ENCODE measurements at places on chromosomes 4 and X. TPM values are rescaled to one million over a fixed set of nuclear protein-coding genes. Genes with fewer than 3 reads are reported as not detected.

- DNase-seq, result no peak
Measured at GRCh38 chr4:7937006-7937405, 2.7 kb downstream of the AFAP1 start.

DNA sequence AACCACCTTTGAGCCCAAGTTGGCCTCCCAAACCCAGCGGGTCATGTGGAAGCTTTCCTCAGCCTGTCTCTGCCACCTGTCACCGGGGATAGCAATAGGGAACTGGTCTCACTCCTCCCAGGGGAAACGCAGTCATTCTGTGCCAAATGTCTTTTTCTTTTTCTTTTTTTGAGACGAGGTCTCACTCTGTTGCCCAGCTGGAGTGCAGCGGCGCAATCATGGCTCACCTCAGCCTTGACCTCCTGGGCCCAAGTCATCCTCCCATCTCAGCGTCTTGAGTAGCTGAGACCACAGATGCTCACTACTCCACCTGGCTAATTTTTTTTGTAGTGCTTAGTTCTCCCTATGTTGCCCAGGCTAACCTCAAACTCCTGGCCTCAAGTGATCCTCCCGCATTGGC lies 40.3 kb downstream of the MED28 start:
- no peak for DNase-seq

DNA sequence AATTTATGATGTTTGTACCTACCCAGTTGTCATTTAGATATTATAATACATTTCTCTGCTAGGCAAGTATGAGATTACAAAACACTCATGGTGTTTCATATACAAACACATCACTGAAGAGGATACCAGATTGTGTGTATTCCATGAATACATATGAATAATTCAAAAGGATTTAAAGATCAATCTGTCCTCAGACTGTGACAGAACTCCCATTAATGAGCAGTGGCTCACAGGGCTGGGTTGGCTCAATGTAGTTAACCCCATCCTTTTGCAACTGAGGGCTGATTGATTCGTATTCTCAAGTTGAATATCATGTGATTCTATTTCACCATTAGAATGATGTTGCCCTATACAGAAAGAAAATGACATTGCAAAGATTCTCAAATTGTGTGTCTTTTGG lies 79.6 kb upstream of the SPANXN2 start:
- DNase-seq, result no peak

DNA sequence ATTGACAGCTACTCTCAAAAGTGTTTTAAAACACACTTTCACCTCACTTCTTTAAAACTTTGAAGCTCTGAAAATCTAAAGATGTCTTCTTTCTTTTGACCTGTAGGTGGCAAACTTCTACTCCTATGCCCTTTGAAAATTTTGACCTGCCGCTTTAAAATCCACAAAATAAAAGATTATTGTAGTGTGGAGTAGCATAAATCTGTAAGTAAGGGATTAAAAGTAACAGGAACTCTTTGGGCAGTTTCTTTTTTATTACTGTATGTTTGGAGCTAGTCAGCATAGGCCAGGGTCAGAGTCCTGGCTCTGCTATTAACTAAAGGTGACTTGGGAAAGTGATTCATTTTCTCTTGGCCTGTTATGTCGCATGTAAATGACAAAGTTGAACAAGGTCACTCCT lies 25.5 kb downstream of the BBS12 start:
- peak; percentile 55 for DNase-seq

The DCAF8L1 gene
- total RNA-seq, result not detected

The MAGEB10 gene
- total RNA-seq, result not detected

DNA sequence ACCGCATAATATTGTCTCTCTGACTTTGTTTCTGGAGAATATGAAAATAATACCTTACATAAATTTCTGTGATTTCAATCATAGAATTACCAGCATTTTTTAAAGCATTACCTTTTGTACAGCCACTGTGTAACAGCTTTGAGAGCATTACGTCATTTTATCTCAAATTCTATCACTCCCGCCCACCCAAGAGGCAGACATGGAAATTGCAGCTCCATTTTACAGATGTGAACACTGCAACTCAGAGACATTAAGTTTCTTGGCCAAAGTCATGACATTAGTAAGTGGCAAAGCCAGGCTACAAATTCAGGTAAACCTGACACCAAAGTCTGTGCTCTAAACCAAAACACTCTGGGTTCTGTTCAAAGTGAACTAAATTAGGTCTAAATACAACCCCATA lies 33.6 kb upstream of the KDR start:
- DNase-seq, result no peak

GRCh38 chrX:71563921-71564320 lies 14.3 kb upstream of the GCNA start:
- no peak for DNase-seq

The CYBB gene
- total RNA-seq, result not detected

DNA sequence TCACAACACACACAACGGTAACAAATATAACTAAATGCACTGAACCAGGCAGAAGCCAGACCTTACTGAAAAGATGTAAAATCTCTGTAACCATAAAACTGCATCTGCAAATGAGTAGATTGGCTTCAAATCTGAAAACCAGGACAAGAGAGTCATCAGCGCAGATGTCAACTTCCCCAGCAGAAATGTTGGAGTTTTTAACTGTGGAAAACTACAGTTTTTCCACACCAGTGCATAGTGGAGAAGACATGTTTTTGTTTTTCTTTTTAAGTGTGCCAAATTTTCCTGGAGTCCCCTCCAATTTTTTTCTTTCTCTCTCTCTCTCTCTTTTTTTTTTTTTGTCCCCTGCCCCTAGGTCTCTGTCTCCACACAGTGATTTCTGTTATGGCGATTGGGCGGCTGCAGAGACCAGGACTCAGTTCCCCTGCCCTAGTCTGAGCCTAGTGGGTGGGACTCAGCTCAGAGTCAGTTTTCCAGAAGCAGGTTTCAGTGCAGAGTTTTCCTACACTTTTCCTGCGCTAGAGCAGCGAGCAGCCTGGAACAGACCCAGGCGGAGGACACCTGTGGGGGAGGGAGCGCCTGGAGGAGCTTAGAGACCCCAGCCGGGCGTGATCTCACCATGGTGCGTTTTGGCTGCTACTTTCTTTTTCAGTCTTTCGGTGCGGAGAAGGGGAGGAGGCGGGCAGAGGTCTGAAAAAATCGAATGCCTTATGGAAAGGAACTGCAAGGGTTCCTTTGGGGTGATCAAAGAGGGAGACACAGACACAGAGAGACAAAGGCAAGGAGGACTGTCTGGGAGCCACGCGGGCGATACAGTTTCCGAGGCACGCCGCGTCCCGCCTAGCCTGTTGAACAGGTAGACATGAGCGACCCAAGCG lies at the start of gene GUCY1A1:
GUCY1A1 (plus strand) TSS at position 505 of the 878 bp plus-strand sequence. CDS start 30,020 bp downstream, outside the sequence.
- peak; percentile 2 for DNase-seq

DNA sequence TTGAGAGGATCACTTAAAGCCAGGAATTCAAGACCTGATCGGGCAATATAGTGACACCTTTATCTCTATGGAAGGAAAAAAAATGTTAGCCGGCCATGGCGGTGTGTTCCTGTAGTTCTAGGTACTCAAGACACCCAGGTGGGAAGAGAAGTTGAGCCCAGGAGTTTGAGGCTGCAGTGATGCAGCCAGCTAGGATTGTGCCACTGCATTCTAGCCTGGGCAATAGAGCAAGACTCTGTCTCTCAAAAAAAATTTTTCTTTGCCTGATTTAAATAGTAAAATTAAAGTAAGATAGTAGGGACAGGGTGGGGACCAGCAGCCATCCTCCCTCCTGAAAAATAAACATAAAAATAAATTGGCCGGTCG lies 16.9 kb upstream of the FAM47E start:
- no peak for DNase-seq

GRCh38 chr4:174281182-174281737 lies 2.2 kb downstream of the FBXO8 start:
- no peak for DNase-seq

GRCh38 chr4:25171201-25171865 lies 11.1 kb upstream of the SEPSECS start:
- no peak for DNase-seq

GRCh38 chrX:135632353-135632752 lies 81.1 kb upstream of the CT45A1 start:
- no peak for DNase-seq

The NAT8L gene
- total RNA-seq, result under 0.01 TPM

DNA sequence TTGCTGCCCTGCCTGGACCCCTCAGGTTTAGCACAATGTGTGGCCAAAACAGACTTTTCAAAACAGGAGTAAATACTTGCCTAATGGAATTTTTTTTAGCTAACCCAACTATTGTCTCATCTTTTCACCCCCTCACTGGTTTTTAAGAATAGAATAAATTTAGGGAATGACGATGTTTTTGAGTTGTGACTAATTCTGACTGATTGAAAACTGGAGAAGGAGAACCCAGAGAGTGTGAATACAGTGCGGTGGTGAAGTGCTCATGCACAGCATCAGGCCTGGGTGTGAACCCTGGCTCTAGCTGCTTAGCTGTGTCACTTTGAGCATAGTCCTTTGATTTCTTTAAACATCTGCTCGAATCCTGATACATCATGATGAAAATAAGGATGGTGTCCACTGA lies 10.5 kb downstream of the ANTXR2 start:
- DNase-seq, result no peak

The SRPK3 gene
- 0.13 TPM for total RNA-seq

DNA sequence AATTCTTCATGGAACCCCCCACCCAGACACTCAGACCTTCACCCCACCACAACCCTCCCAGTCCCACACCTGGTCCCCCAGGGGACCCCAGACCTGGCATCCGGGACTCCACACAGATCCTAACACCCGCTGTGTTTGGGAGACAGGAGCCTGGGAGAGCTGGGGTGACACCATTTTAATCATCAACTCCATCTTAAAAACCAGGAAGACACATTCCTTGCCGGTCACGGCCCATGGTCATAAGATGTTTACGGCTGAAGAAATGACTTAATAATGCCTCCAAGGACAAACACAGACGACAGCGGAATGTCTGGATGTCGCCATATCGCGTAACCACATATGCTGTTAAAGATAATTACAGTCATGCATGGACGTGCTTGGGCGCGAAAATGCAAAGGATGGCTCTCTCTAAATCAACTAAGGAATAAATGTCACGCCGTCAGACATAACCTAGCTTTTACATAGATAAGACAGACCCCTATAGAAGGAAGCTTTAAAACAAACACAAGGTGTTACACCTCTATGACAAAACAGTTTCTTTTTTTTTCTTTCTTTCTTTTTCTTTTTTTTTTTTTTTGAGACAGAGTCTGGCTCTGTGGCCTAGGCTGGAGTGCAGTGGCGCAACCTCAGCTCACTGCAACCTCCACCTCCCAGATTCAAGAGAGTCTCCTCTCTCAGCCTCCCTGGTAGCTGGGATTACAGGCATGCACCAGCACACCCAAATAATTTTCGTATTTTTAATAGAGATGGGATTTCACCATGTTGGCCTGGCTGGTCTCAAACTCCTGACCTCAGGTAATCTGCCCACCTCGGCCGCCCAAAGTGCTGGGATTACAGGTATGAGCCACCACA lies 2.1 kb upstream of the DHRSX start:
- no peak for DNase-seq

The SULT1B1 gene
- total RNA-seq, result 2.0 TPM

Data from dermis microvascular lymphatic vessel endothelial cell (primary cell).